ENCODE measurements at places on chromosomes 3 and 15.

GRCh38 chr3:154301561-154301960 lies 22.7 kb downstream of the DHX36 start:
- DNase-seq: no peak

DNA sequence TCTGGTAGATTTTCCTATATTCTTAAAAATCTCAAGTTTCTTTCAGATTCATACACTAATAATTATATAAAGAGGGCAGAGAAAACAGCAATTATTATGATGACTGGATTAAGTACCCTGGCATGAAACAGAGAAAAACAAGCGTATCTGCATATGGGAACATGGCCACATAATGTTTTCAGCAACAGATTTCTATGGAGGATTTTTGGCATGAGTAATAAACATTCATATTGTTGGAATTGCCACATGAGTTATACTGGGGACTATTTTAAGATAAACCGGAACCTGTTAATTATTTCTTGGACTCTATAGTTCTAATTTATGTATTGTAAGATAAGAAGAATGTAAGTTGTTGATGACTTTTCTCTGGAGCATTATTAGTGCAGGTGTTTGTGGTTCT lies 112.7 kb downstream of the OXSM start:
- DNase-seq: no peak

- DNase-seq: no peak
Observed at GRCh38 chr15:31083370-31083780, 18.1 kb downstream of the TRPM1 start.

DNA sequence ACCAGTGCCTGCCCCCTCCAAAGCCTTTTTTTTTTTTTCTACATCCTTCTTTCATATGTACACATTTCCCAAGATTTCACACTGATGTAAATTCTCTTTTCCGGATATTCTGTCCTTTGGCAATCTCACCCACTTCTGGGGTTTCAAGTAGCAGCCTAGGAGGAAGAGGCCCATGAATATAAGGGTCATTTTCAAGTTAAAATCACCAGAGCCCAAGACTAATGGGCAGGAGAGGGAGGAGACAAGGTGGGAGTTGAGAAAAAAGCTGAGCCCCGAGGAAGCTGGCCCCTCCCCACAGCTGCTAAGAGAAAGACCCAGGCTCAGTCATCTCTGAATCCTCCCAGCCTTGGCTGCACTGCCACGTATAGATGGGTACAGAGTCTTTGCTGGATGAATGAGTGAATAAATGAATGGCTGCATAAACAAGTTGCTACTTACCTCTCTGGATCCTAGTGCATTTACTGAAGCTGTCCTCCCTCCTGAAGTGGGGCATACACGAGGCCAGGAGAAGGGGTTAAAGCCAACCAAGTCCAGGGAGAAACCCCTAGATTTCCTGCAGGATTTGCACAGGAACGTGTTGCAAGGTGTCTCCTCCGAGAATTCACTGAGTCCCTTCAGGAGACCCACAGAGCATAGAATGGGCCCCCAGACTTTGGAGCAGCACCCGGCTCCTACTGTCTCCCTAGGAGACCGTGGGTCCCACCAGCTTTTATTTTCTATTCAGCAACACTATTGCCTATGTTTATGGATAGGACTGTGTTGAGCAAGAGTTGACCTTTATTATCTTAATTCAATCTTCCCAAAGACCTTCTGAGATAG lies 100.8 kb upstream of the LIPC start:
- no peak for DNase-seq

- DNase-seq: no peak
Observed at GRCh38 chr3:63585927-63586326, 66.5 kb upstream of the SNTN start.

GRCh38 chr3:15387171-15387581 lies 40.2 kb downstream of the METTL6 start:
- no peak for DNase-seq

DNA sequence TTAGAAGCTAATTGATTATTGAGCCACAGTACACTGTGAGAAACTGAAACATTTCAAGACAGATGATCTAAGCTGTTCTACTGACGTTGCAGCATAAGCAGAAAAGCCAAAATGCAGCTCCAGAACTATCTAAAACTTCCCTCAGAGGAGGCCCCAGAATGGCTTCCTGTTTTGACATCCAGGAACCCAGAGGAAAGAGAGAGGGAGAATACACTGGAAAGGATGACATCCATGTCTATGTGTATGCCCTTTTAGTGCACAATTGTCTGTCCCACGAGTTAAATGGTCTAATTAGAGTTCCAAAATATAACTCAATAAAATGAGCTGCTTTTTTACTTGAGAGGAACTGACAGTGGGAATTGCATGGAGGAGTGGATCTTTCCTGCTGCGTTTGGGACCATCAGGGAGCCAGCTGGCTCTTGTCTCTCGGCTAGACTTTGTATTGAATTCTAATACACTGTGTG lies 688.1 kb downstream of the ZNF385D start:
- no peak for DNase-seq

DNA sequence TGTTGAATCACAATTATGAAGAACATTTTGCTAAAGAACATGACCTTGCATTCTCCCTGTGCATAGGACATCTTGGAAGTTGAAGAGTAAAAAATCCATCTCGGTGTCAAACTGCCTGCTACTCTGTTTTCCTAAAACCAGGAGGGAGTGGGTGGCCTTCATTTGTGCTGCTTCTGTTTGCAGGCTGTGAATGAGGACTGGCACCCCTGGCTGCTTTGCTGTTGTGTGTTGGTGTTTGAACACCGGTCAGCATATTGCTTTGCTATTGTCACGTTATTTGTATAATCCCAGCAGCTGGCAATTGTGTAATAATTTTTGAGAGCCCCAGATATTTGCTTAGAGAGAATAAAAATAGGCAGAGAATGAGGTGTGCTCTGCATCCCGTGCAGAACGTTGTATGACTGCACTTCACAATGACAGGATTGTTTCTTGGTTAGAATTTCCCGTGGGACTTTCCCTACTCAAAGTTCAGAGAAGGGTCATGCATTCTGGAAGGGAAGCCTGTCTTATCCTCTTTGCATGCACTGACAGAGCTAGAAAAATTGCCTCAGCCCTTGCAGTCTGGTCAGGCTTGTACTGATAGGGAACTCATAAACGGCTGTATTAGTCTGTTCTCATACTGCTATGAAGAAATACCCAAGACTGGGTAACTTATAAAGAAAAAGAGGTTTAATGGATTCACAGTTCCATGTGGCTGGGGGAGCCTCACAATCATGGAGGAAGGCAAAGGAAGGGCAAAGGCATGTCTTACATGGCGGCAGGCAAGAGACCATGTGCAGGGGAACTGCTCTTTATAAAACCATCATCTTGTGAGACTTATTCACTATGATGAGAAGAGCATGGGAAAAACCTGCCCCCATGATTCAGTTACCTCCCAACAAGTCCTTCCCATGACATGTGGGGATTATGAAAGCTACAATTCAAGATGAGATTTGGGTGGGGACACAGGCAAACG lies 16.3 kb downstream of the SV2B start:
- no peak for DNase-seq

DNA sequence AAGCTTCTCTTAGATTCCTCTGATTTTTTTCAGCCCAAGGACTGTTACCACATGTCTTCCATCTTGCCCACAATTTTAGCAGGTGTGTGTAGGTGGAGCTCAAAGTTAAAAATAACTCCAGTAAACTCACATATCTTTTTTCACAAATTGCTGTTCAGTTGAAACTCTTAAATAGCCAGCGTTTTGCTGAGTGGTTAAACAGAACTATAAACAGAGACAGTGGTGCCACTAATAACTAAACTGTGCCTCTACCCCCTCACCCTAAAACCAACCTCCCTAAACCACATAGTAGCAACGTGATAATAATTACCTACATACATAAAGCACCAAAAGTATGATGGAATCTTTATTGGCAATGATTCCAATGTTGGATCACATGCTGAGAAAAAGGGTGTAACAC lies 525.1 kb downstream of the PDCD6IP start:
- DNase-seq: no peak

GRCh38 chr3:100891033-100891432 lies 102.2 kb downstream of the ABI3BP start:
- DNase-seq: no peak

- DNase-seq: no peak
Observed at GRCh38 chr3:17055374-17056276, 170.9 kb downstream of the PLCL2 start.

GRCh38 chr15:50883903-50884302 lies 24.6 kb upstream of the AP4E1 start:
- DNase-seq: no peak

GRCh38 chr15:72591361-72591760 lies 63.1 kb upstream of the GOLGA6B start:
- DNase-seq: no peak

- DNase-seq: no peak
Observed at GRCh38 chr3:161740421-161740820, 243.8 kb downstream of the OTOL1 start.

DNA sequence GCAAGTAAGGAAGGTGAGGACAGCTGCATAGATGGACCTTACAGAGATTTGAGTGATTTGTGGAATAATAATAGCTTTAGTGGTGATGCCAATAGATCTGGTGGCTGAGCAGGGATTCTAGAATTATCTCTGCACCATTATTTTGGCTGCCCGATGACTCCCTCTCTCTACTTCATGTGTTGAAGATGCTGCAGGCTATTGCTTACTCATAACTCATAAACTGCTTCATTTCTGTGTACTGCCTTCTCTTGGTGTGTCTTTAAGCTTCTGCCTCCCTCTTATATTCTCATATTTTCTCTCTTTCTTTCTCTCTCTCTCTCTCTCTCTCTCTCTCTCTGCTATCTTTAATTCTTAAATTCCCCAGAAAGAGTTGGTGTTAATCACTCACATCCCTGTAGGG lies 256.0 kb upstream of the TRIM42 start:
- no peak for DNase-seq

DNA sequence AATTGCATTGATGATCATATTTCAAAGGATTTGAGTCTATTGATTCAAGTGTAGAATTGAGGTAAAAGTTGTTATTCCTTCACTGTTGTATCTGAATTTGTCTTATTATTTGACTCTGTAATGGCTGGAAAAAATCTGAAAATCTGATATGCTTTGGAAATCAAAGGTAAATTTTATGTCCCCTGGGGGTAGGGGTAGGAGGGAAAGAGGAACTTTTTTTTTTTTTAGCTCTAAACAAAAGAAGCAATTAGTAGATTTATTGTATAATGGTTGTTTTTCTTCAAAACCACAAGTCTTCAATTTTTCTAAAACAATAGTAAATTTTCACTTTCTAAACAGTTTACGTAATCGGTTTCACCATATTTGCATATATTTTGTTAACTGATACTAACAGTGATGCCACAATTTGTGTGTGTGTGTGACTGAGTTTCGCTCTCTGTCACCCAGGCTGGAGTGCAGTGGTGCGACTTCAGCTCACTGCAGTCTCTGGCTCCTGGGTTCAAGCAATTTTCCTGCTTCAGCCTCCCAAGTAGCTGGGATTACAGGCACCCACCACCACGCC lies 91.7 kb upstream of the GOLGA6L4 start:
- no peak for DNase-seq

- no peak for DNase-seq
Observed at GRCh38 chr3:73484656-73485248, 140.0 kb downstream of the PDZRN3 start.

- no peak for DNase-seq
Observed at GRCh38 chr3:134708671-134709070, 57.8 kb upstream of the KY start.

DNA sequence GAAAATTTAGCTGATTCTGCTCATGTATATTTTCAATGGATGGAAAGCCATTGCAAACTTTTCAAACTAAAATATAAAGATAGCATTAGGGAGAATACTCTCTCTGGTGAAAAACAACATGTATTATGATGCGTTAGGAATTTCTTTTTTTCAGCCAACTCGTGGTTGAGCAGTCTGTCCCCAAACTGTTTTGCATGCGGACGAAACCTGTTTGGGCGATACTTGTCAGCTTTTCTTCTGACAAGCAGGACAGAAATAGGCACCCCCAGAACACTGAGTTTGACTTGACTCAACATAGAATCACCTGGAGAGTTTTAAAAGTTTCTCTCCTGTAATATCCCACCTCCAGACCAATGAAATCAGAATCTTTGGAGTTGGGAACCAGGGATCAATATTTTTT lies 417.5 kb upstream of the TPRG1 start:
- no peak for DNase-seq

GRCh38 chr3:99534951-99535704 lies 103.3 kb upstream of the COL8A1 start:
- no peak for DNase-seq

GRCh38 chr3:194713299-194714136 lies 27.8 kb downstream of the FAM43A start:
- DNase-seq: no peak

DNA sequence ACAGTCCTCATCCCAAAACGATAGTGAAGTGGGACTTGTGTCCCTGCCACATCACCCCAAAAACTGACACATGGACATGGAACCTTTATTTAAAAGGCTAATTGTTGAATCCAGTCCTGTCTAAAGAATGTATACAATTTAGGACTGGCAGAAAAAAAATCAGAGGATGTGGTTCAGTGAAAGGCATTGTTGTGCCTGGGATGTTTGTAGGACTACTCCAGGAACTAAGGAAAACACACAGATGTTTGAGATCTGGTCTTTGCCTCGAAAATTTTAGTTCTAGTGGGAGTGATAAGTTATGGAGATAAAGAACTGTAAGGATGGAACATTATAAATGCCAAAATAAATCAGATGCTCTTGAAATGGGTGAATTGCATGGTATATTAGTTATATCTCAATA lies 27.2 kb downstream of the VGLL4 start:
- no peak for DNase-seq

GRCh38 chr3:64444490-64445108 lies 219.3 kb upstream of the PRICKLE2 start:
- DNase-seq: no peak

DNA sequence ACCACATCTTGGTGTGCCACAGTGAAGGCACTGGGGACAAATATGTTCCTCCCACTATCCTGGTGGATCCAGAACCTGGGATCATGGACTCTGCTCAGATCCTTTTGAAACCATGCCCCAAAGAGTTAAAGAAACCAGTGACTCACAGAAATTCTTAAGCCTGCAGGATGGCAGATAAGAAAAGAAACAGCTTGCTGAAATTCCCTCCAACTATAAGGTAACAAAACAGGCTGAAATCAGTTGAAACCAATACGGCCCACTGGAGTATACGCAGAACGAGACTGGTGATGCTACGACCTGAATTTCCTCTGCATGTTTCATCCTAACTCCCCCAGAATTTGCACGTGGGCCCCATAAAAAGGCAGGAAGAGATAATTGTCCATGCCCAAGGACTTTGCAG lies 209.6 kb downstream of the TJP1 start:
- DNase-seq: no peak

DNA sequence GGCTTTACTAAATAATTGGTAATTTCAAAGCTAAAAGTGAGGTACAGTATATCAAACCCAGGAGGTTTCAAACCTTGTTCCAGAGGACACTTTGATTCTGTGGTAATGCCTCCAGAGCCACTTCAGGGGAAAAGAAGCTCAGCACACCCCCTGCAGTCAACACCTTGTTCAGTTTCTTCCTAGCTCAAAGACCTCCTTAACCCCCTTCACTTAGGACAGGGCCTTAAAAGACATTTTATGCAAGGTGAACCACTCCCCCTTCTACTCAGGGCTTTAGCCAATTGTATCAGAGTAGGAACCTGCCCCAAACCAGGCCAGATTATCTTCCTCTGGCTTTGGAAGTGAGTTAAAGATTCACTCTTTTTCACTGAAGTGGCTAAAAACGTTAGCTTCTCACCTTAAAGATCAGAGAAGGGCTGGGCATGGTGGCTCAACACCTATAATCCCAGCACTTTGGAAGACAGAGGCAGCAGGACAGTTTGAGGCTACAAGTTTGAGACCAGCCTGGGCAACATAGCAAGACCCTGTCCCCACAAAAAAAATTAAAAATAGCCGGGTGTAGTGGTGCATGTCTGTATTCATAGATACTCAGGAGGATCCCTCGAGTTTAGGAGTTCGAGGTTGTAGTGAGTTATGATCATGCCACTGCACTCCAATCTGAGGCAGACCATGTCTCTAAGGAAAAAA lies 3.4 kb downstream of the DENND6A start:
- no peak for DNase-seq

Data from omental fat pad (tissue), 4 donors.